ENCODE measurements at places on chromosomes 11 and 22.
A peak's percentile ranks its signal among the peaks of the same experiment; 100 is the strongest.

- DNase-seq, result no peak
These were observed 3.5 kb upstream of the MEN1 start for GRCh38 chr11:64813826-64814225.

GRCh38 chr11:95647871-95648270 lies 141.7 kb downstream of the FAM76B start:
- DNase-seq, result no peak

GRCh38 chr22:44256556-44257485 lies 55.9 kb downstream of the SHISAL1 start:
- no peak for DNase-seq

DNA sequence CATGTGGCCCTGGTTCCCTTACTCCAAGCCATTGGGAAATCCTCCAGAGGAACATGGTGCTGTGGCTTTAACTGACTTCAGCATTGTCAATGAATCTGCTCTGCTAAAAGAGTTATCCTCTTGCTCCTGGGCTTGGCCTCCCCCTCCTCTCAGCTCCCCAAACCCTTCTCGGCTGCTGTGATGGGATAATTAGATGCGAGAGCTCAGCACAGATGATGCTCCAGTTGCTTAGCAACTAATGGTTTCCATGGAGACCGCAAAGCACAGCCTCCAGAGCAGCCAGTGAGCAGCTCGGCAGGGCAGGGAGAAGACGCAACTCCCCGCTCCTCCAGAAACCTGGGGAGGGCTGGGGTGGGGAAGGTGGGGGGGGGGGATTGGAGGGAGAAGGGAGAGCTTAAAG lies 2.8 kb upstream of the UPK2 start:
- peak; percentile 33 for DNase-seq

- no peak for DNase-seq
These were observed 176.5 kb downstream of the LARGE1 start for GRCh38 chr22:33743756-33744155.

DNA sequence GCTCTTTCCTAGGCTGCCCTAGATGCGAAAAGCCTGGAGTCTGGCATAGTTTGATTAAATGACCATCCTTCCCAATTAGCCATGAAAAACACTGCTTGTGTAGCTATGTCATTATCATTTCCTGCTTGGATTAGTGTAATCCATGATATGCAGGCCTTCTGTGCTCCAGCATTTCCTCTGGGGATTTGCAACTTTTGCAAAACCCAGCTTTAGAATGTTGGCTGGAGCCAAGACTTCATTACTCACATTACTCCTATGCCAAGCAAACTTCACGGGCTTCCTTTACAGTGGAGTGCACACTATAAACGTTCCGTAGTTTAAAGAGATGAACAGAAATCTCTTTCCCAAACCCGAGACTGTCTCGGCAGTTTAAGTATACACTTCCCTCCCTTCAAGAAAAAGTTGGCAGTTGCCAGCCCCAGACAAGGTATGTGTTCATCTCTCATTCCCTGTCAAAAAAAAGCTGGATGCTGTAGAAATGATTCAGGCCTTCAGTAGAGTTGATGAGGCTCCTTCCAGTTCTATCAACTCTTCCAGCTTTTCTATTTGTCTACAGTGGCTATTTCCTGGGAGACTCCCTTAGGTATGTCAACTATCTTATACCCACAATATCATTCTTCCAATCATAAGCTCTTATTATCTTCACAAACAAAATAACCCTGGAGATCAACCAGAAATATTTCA lies 180.0 kb downstream of the MAML2 start:
- DNase-seq, result no peak

- no peak for DNase-seq
These were observed 7.7 kb upstream of the MRGPRD start for GRCh38 chr11:68988491-68988890.

DNA sequence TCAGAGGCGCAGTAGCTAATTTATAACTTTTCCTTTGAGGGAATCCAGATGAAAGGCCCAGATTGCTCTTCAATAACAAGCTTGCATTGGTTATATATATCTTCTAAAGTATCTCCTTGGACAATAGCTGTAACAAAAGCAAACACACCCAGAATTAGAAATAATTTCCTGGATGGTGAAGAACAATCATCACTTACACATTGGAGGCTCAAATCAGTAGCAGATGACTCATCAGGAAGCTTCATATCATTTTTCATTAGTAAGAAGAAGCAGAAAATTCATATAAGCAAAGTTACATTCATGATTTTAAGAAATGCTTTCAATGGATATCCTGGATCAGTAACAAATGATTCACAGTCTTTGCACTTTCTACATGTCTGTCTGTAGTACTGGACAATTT lies 173.6 kb upstream of the CCDC90B start:
- no peak for DNase-seq

- no peak for DNase-seq
These were observed 59.9 kb downstream of the APIP start for GRCh38 chr11:34856251-34856650.

GRCh38 chr22:30444632-30445437 lies 19.3 kb downstream of the MTFP1 start:
- peak; percentile 30 for DNase-seq

Data from NCI-H2029 (cell line).